ENCODE measurements at places on chromosomes 2 and 18.

DNA sequence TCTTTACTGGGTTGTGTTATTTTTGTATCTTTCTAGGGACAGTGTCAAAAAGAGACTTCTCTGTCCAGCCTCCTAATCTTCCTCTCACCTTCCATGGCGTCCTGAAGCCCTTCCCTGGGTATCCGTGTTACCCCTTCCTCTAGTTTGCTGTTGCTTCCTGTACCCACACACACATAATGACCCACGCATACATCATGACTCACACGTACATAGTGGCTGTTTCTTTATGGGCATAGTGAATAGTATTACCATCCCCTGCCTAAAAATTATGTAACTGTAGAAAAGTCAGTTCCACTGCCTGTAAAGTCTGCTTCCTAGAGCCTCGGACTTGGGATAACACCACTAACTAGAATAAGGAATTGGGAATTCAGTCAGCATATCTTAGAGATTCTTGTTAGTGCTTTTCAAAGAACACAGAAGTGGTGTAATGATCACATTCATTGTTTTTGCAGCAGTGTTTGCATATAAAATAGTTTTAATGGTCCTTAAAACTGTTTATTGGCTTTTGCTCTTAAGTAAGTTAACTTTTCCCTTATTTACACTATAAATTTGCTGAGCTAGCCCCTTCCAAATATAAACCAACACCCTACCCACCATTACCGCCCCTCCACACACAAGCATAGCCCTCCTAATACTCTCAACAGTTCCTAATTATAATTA, 308.4 kb upstream of the RAB12 start:
- DNase-seq, result no peak

GRCh38 chr2:49836017-49836416, 681.7 kb upstream of the FSHR start:
- no peak for DNase-seq

DNA sequence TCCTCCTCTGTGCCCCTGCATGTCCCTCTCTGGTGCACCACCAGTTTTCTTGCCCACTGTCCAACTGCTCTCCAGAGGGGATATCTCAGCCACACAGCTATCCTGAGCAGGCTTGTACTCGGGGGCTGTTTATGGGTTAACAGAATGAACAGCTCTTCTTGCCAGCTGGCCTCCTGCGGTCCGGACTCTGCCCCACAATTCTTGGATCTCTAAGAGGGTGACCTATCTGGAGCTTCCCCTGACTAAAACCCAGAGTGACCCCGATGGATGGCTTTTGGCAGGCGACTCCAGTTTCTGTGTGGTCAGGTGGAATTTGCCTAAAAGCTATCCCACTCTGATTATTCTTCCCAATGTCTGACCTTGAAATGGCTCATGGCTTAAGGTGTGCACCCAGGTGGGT, 9.1 kb downstream of the SOWAHC start:
- no peak for DNase-seq

DNA sequence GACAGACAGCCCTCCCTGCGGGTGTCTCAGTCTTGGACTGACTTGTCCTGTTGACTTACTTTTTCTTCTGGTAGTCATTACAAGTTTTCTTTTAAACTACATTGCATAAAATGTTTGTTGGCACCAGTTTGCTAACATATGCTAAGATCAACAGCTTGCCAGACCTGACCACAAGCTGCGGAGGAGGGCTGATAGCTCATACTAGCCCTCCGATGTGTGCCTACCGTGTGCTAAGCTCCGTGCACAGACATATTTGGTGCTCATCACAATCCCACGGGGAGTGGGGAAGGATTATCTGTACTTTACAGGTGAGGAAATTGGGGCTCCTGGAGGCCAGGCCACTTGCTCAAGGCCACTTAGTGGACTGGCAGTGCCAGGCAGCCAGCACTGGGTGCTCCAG, 72.8 kb upstream of the YPEL5 start:
- DNase-seq, result no peak

GRCh38 chr2:18940184-18940583, 350.8 kb upstream of the NT5C1B start:
- DNase-seq, result no peak
